Left renal pelvis (tissue), 4 donors: ENCODE measurements at places on chromosomes 16 and 17. TPM values are rescaled to one million over a fixed set of nuclear protein-coding genes. Genes with fewer than 3 reads are reported as not detected.

GRCh38 chr17:49553676-49554335 lies 21.9 kb upstream of the NXPH3 start:
- DNase-seq = no peak

- DNase-seq = no peak
Observed at GRCh38 chr17:52138350-52138749, 20.2 kb downstream of the CA10 start.

GRCh38 chr16:23564575-23565363 lies 7.2 kb downstream of the UBFD1 start:
- DNase-seq = no peak

DNA sequence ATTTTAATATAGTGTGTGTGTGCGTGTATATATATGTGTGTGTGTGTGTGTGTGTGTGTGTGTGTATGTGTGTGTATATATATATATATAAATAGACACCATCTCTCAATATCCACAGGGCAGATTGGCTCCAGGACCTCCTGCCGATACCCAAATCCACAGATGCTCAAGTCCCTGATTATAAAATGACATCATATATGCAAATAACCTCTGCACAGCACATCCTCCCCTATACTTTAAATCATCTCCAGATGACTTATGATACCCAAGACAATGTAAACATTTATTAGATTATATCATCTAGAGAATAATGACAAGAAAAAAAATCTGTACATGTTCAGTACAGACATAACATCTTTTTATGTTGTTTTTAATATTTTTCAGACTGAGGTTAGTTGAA lies 7.8 kb downstream of the DUSP3 start:
- DNase-seq = no peak

DNA sequence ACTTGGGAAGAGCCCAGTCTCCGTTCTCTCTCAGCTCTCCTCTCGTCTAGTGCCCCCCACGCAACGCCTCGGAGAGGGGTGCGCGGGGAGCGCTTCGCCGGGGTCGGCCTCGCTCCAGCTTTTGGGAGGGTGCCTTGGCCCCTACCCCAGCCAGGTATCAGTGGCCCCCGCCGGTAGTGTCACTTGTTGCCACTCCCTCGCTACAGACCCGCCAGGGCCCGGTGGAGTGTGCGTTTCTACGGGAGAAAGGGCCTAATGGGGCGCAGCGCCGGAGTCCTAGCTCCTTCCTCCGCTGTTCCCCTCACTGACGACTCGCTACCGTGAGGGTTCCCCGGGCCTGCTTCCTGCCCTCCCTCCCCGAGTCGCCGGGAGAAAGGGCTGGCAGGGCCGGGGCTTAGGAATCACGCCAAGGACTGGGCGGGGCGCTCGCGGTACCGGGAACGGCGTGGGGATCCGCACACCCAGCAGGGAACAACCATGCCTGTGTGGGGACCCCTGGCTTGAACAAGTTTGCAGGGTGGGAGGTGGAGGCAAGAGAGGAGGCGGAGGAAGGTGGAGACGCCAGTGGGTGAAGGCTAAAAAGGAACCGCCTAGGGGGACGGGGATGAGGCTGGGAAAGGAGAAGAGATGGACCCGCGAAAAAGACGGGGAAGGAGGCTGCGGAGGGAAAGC lies 997 bp upstream of the CDH11 start:
- DNase-seq = no peak

GRCh38 chr16:87032554-87032953 lies 284.6 kb downstream of the C16orf95 start:
- DNase-seq = no peak

- DNase-seq = no peak
Observed at GRCh38 chr17:19569785-19570543, 36.3 kb downstream of the SLC47A1 start.

GRCh38 chr17:37117373-37118142 lies 168.8 kb downstream of the AATF start:
- DNase-seq = no peak

- no peak for DNase-seq
Observed at GRCh38 chr16:21703589-21704174, 39.9 kb downstream of the OTOA start.

DNA sequence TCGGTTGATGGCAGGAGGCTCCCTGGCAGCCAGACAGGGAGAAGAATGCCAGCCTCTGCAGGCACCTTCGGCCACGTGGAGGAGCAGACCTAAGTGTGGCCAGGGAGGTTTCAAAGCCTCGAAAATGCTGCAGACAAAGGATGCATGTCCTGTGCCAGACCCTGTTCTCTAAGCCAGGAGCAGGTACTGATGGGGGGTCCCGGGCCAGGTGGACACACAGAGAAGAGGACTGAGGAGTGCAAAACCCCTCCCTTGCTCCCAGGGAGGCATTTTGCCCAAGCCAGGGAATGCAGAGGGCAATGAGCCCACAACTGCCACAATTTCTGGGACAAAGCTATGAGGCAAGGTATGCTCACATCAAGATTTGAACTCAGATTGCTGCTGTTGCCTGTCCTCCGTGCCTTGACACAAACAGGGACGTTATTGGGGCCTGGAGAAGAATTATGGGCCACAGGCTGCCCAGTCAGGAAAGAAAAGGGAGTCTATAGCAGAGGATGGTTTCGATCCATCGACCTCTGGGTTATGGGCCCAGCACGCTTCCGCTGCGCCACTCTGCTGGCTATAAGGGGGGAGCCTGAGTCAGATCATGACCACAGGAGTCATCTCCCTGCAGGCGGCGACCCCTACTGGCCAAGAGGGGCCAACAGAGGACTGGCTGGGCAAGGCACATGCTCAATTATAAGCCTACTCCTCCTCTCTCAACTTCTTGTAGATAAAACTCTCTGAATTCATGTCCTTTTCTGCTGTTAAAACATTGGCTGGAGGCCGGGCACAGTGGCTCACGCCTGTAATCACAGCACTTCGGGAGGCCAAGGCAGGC lies 25.1 kb upstream of the FOXK2 start:
- DNase-seq = peak; percentile 74

DNA sequence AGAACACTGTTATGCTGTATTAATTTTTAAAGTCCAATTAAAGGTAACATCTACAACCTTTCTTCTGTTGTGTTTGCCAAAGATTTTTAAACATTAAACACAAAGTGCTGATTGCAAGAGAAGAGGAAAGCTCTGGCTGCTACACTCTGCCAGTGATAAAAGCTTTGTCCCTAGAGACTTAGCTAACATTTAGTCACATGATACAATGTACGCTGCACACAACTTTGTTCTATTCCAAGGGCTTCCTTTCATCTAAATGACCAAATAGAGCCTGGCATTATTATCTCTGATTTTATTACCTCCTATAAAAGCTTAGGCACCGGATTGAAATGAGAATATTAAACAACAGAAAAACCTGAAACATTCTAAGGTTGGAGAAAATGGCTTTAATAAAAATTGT lies 388.7 kb upstream of the PMFBP1 start:
- no peak for DNase-seq

GRCh38 chr17:30093463-30094147 lies 23.0 kb upstream of the NSRP1 start:
- DNase-seq = peak; percentile 63

GRCh38 chr16:72812672-72813071 lies 235.3 kb downstream of the ZFHX3 start:
- no peak for DNase-seq

- no peak for DNase-seq
Observed at GRCh38 chr16:27267037-27267677, 1.4 kb downstream of the NSMCE1 start.

DNA sequence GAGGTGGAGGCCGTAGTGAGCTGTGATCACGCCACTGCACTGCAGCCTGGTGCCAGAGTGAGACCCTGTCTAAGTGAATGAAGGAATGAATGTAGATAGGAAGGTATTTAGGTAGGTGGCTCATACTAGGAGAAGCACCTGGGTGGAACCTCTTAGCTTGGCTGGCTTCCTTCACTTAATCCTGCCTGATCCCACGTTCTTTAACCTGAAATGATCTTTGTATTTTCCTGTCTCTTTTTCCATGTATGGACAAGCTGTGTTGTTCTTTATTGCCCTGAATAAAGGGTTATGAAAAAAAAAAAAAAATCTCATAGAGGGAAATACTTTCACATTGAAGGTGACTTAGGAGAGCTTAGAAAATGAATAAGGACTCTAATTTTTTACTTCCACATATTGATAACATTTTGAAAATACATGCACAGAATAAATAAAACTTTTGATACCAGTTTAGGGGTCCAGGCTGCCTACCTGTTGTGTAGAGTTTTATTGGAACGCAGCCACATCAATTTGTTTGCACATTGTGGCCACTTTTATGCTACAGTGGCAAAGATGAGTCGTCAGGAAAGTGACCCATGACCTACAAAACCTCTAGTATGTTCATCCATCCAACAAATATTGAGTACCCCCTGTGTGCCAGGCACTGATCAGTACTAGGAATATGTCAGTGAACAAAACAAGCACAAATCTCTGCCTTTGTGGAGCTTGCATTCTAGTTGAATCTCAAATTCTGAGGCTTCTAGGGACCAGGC lies 44.6 kb downstream of the VPS35L start:
- no peak for DNase-seq

DNA sequence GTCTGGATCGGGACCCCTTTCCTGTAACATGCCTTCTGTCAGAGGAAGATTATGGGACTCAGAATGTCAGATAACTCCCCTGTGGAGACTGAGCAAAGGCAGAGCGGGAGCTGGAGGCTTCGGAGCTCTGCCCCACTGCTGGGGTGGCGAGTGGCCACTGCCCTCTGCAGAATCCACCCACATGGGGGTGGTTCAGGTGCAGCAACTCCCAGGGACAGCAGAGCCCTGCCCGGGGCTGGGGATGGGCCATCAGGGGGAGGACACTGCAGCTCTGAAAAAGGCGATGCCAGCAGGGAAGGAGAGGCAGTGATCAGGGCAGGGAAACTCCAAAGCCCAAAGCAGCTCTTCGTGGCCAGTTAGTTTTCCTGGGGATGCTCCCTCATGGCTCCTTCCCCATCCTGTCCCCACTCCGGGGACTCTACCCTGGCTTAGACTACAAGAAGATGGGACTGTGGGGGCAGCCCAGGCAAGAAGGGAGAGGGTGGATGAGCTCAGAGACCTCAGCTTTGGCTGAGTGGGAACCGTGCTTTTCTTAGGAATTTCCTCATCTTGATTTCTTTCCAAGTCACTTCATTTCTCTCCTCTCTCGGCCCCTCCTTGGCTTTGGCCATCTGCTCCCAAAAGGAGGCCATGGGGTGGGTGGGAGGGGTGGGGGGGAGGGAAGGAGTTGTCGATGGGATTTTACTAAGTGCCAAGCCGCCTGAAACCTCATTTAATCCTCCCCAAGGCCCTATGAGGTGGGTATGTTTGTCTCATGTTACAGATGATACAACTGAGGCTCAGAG lies 4.0 kb downstream of the CA4 start:
- no peak for DNase-seq

GRCh38 chr16:47732122-47732521 lies 271.0 kb downstream of the PHKB start:
- no peak for DNase-seq

- DNase-seq = no peak
Observed at GRCh38 chr16:74153773-74154172, 142.8 kb upstream of the PSMD7 start.

DNA sequence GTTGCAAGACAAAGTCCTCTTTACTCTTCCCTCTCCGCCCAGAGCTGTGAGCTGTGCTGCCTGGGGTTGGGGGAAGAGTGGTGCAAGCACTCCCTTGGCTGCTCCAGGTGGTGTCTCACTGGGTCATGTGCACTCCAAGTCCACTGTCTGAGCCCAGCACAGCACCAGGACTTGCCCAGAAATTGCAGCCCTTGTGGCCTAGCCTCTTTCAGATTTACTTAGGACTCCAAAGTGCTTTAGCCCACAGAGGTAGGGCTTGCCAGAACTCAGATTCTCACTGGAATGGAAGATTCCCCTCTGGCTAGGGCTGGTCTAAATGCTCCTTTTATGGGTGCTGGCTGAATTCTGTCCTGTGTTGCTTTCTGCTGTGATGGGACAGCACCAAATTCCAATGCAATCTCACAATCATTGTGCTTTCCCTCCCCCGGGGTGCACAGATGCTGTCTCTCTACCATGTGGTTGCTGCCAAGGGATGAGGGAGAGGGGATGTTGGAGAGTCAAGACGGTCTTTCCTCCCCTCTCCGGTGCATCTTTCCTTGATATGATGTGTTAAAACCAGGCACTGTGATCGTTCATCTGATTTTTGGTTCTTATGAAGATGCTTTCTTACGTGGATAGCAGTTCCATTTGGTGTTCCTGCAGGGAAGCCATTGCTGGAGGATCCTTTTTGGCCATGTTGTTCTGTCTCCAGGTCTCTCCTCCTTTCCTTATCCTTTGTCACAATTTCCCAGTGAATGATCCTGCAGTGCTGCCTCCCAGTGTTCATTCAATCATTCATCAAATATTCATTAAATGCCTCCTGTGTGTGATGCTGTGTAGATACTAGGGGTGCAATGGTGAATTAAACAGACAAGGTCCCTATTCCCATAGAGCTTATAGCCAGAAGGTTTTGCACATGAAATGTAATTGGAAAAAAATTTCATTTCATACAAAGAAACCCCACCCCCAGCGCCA lies 216.3 kb downstream of the SPECC1 start:
- no peak for DNase-seq

GRCh38 chr17:77209330-77209748 lies 68.6 kb downstream of the SEC14L1 start:
- no peak for DNase-seq

DNA sequence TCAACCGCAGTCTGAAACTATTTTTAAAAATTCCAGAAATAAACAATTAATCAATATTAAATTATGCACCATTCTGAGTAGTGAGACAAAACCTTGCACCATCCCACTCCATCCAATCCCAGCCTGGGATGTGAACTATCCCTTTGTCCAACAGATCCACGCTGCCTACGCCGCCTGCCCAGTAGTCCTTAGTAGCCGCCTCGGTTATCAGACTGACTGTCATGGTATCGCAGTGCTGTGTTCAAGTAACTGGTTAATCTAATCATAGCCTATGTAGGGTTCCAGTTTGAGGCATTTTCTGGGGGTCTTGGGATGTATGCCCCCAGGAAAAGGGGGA lies 437.7 kb downstream of the HS3ST3B1 start:
- no peak for DNase-seq

DNA sequence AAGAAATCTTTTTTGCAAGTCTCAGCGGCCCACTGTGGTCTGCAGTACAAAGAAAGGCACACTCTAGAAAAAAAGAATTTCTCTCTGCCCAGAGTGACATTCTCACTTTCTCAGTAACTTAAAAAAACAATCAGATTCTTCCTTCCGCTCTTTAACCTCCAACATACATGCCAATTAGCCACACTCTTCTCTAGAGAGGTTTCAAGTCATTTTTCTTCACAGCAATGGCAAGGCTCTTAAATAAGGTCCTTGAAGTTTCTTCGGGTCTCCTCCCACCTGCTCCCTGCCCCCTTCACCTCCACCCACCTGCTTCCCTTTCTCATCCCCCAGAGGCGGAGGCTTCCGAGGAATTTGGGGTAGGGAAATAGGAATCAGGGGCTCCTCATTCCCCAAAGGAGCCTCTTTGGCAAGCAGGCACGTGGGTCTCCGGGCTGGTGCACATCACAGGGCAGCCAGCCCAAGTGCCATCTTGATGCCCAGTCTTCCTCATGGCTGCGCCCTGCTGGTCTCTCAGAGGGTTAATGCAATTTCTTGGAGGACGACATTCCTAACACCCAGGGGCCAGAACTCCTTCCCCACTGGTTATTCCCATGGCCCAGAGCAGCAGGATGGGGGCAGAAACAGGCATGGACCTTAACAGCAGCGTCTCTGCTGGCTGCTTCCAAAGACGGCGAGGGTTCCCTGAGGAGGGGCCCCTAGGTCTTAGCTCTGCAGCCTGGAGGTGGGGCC lies 855 bp upstream of the MEOX1 start:
- no peak for DNase-seq

Gene KRT36
- not detected for polyA plus RNA-seq

Gene SOX8
- polyA plus RNA-seq = 3.7 TPM

Gene PSMD3
- 99.1 TPM for polyA plus RNA-seq

Gene TBC1D3H
- polyA plus RNA-seq = not detected

Gene ITGAX
- 1.8 TPM for polyA plus RNA-seq

Gene CACNA1H
- polyA plus RNA-seq = 14.6 TPM
